ENCODE measurements at places on chromosomes 7 and 10. TPM values are rescaled to one million over a fixed set of nuclear protein-coding genes. Genes with fewer than 3 reads are reported as not detected.

Gene KCNIP2
- total RNA-seq: 2.2 TPM

Gene DKK1
- 18.6 TPM for total RNA-seq

Gene BMI1
- total RNA-seq: 38.5 TPM

Gene LIPM
- total RNA-seq: not detected

Gene WEE2
- not detected for total RNA-seq

Gene TMEM139
- total RNA-seq: 0.36 TPM

Gene LRRTM3
- total RNA-seq: not detected

Gene HABP2
- total RNA-seq: not detected

Gene CYP3A4
- total RNA-seq: not detected

Gene SPDYE2
- not detected for total RNA-seq

Gene ITPRID1
- not detected for total RNA-seq

Gene GPR15LG
- not detected for total RNA-seq

Gene TWIST1
- not detected for total RNA-seq

Gene ANKRD2
- 0.36 TPM for total RNA-seq

Gene CUL1
- total RNA-seq: 55.6 TPM

Gene EGFR
- 2.8 TPM for total RNA-seq

Gene ZNF736
- total RNA-seq: 12.3 TPM

Gene PLPP4
- 3.4 TPM for total RNA-seq

Gene PIK3CG
- total RNA-seq: not detected

Gene PTPN20
- not detected for total RNA-seq

Gene GNG11
- total RNA-seq: 54.5 TPM

Gene CTAGE4
- total RNA-seq: 2.2 TPM

Gene AKR1C4
- total RNA-seq: not detected

Gene SYT15B
- under 0.01 TPM for total RNA-seq

Gene PTPRZ1
- 10.9 TPM for total RNA-seq

Gene DGKI
- total RNA-seq: 0.77 TPM

Gene PAPSS2
- 10.7 TPM for total RNA-seq

Gene CTAGE8
- total RNA-seq: 0.33 TPM
